Natural killer cell (primary cell): ENCODE measurements at places on chromosomes 3 and 15. TPM values are rescaled to one million over a fixed set of nuclear protein-coding genes. Genes with fewer than 3 reads are reported as not detected.
A peak's percentile ranks its signal among the peaks of the same experiment; 100 is the strongest.

The GPR62 gene
- not detected for total RNA-seq

DNA sequence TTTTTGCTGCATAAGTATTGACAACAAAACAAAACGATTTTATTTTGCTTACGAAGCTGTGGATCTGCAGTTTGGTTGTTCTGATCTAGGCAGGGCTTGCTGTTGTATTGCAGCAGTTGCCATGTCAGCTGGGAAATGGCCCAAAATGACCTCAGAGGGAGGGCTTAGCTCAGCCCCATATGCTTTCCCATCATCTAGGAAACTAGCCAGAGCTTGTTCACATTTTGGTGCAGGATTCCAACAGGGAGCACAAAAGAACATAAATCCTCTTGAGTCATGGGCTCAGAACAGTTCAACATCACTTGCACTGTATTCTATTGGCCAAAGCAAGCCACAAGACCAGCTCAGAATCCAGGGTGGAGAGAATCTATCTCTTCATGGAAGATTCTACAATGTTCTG is 42.2 kb upstream of the ROBO2 start:
- H3K27ac ChIP-seq: no peak overlapping the region
- no peak overlapping the region for H3K4me3 ChIP-seq
- H3K36me3 ChIP-seq: no peaks in the 10 kb centered on the region
- no peak for DNase-seq

DNA sequence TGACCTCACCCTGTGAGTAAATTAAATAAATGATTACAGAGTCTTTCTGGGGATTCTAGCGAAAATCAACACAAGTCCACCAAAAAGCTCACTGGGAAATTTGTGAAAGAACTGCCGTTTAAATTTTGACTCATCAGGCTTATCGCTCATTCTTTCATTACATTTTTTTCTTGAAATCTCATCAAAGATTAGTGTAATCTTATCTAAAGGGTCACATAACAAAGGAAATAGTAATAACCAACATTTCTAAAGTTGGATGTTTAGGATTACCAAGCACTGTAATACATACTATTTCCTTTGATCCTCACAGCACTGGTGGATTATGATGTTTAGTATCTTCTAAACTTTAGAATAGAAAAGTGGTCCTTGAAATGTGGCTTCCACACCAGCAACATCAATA is 111.1 kb upstream of the CBLB start:
- no peak overlapping the region for H3K27ac ChIP-seq
- no peaks in the 10 kb centered on the region for H3K27me3 ChIP-seq
- DNase-seq: no peak
- no peak overlapping the region for H3K4me3 ChIP-seq
- no peaks in the 10 kb centered on the region for H3K4me1 ChIP-seq

The SPATA12 gene
- total RNA-seq: not detected

The PATL2 gene
- total RNA-seq: 112 TPM

The FAM174B gene
- 2.6 TPM for total RNA-seq

The RAD54L2 gene
- total RNA-seq: 49.7 TPM

DNA sequence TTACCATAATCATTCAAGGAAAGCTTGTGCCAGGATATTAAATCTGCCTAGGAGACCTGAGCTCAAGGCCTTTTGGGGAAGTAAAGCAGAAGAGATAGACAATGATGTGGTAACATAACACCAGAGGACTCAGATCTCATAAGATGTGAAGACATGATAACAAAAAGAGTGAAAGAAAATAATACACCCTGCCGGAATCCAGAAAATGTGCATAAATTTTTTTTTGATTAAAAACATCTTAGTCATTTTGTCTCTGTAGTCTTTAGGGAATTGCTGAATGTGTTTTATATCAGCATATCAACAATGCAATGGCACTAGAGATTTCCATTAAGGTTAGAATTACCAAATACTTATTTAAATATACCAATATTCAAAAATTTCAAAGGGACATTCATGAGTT is 326.8 kb upstream of the ROBO1 start:
- H3K4me3 ChIP-seq: no peak overlapping the region
- DNase-seq: no peak
- no peaks in the 10 kb centered on the region for H3K27me3 ChIP-seq
- H3K4me1 ChIP-seq: no peaks in the 10 kb centered on the region
- H3K36me3 ChIP-seq: no peaks in the 10 kb centered on the region
- H3K27ac ChIP-seq: no peak overlapping the region

GRCh38 chr3:82556113-82556512 is 794.7 kb upstream of the GBE1 start:
- H3K27ac ChIP-seq: no peak overlapping the region
- H3K36me3 ChIP-seq: no peaks in the 10 kb centered on the region
- H3K4me3 ChIP-seq: no peak overlapping the region
- no peaks in the 10 kb centered on the region for H3K4me1 ChIP-seq

GRCh38 chr3:181316482-181316881 is 326.9 kb upstream of the DNAJC19 start:
- H3K36me3 ChIP-seq: no peaks in the 10 kb centered on the region
- no peak overlapping the region for H3K27ac ChIP-seq

DNA sequence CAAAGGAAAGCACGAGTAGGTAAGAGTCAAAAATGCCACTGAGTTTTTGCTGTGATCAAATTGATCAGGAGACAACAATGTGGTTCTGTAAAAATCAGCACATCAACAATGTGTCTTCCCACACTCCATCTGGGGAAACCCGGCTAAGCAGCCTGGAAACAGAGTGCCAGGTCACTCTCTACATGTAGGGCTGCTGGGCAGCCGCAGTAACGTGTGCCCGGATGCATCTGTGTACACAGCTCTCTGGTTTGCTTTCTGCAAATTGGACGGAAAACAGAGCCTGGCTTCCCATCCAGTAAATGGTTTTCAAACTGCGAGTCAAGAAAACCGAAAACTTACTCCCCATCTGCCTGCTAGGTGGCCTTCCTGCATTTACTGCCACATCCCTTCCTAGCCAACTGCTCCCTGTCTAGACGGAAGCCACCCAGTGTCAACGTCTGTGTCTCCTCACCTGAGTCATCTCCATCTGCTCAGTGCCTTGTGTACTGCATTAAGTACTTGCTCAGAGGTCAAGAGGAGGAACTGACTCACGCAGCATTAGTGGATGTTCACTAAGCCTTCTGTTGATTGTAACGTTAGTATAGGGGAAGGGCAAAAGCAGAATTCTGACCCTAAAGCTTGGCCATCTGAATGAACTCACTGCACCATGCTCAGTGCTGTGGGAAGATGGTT is 124.1 kb downstream of the TJP1 start:
- no peak overlapping the region for H3K27ac ChIP-seq
- DNase-seq: no peak
- no peaks in the 10 kb centered on the region for H3K4me1 ChIP-seq
- no peaks in the 10 kb centered on the region for H3K27me3 ChIP-seq
- no peaks in the 10 kb centered on the region for H3K36me3 ChIP-seq

GRCh38 chr3:71226565-71227269 is 356.8 kb downstream of the FOXP1 start:
- no peaks in the 10 kb centered on the region for H3K36me3 ChIP-seq
- peak overlapping the region; percentile 52 for H3K27ac ChIP-seq
- DNase-seq: peak; percentile 81
- peaks cover 22% of the 10 kb centered on the region for H3K4me1 ChIP-seq

GRCh38 chr3:14297784-14298236 is 104.6 kb upstream of the SLC6A6 start:
- H3K27me3 ChIP-seq: peaks cover 4% of the 10 kb centered on the region
- no peak overlapping the region for H3K27ac ChIP-seq
- H3K36me3 ChIP-seq: no peaks in the 10 kb centered on the region
- H3K4me3 ChIP-seq: no peak overlapping the region

DNA sequence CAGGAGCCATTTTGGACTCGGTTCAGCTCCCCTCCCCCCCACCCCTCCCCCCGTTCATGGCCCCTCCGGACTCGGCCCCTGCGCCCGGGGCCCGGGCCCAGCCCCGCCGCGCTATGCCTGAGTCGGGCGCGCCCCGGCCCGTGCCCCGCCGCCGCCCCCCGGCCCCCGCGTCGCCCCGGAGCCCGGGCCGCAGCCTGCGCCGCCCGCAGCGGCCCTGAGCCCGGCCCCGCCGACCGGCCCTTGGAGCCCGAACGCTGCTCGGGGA is 155 bp downstream of the ACVR2B start:
- no peak for DNase-seq
- H3K27me3 ChIP-seq: peaks cover 3% of the 10 kb centered on the region
- no peaks in the 10 kb centered on the region for H3K36me3 ChIP-seq
- peaks cover 24% of the 10 kb centered on the region for H3K4me1 ChIP-seq

DNA sequence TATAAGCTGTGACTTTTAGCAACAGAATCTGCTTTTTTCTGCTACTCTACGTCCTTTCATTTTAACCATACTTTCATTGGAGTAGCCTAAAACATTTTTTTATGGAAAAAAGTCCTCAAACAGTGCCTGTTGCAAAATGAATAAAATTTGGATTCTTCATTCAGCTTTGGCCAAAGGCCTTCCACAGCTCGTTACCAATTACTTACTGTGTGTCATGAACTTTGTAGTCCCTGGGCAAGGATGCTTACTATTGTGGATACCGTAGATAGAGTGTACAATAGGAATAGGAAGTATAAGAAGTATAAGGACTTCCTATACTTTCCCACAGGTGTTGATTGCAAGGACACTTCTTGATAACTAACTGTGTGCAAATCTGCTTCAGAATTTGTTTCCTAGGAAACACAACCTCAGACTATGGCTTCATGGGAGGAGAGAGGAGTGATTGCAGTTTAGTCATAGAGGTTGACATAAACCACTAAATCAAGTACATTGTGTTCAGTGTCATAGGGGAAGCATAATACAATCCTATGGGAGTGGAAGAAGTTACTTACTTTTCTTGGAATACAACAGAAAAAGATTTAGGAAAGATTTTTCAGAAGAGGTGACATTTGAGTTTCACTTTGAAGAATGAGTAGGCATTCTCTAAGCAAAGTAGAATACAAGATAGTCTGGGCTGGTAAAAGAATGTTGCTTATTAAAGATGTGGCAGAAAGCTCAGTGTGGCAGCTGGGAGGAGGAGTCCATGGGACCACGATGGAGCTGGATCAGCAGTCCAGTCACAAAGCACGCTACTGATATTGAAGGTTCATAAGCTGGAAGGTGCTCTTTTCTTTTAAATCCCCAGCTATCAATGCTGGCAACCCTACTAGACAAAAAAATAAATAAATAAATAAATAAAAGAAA is 309.7 kb upstream of the TPRG1 start:
- no peaks in the 10 kb centered on the region for H3K4me1 ChIP-seq
- no peak overlapping the region for H3K4me3 ChIP-seq
- no peaks in the 10 kb centered on the region for H3K27me3 ChIP-seq
- H3K36me3 ChIP-seq: peaks cover 8% of the 10 kb centered on the region

The PLOD2 gene
- total RNA-seq: not detected

The DNAJA4 gene
- 23.2 TPM for total RNA-seq

- H3K27me3 ChIP-seq: no peaks in the 10 kb centered on the region
- no peaks in the 10 kb centered on the region for H3K36me3 ChIP-seq
- H3K4me3 ChIP-seq: peak overlapping the region; percentile 72
- peaks cover 20% of the 10 kb centered on the region for H3K4me1 ChIP-seq
These were observed 11.5 kb upstream of the SHF start for GRCh38 chr15:45199136-45199810.

DNA sequence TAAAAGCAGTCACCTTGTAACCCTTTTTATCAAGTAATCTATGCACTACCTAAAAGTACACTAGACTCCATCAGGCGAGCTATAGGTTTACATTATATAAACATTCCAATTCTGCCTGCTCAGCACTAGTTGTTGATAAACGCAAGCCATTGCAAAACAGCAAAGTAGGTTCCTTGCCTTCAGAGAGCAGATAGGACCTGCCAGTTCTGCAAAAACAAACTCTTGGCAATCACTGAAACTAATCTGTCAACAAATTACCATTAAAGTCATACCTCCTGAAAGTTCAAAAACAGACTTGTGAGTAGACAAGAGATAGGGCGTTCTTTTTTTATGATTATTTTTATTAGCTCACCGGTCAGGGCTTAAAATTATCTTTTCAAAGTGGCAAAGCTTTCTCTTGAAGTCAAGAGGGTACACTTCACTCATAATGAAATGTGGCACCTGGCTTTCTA is 392.5 kb downstream of the FOXP1 start:
- DNase-seq: no peak
- H3K27ac ChIP-seq: no peak overlapping the region
- H3K4me3 ChIP-seq: no peak overlapping the region
- H3K36me3 ChIP-seq: no peaks in the 10 kb centered on the region
- H3K27me3 ChIP-seq: no peaks in the 10 kb centered on the region
- peaks cover 4% of the 10 kb centered on the region for H3K4me1 ChIP-seq

DNA sequence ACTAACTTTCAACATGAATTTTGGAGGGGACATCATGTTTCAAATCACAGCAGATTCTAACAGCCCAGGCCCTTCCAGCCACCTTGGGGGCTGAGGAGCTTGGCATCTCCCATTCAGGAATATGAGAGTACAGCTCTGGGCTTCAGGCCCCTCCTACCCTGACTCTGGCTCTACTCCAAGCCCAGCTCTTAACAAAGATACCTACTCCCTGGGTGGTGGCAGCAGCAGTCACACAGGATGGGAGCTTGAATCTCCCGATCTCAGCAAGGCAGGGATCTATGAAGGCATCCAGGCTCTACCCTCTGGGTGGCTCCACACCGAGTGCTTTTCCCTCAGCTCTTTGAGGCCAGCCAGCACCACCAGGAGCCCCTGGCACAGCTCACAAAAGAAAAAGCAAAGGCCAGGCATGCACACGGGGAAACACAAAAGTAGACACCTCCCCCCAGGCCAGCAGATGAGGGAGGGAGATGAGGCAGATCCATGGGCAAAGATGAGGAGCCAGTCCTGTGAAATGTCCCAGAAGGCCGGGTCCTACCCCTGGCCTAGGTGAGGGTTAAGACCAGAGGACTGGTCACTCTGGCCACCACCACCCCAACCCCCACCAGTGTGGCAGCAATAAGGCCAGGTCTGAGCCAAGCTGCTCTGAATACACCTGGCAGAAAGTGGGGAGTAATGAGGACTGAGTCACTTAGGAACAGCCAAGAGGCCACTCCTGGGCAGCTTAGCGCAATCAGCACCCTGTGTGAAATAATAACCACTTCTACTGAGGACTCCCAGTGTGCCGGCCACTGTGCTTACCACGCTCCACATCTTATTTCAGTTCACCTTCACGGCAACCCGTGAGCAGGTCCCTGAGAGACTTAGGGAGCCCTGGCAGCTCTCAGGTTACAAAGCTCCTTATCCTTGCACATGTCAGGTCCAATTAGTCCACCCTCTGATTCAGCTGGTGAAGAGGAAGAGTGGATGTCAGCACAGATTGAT is 24.3 kb downstream of the PLA2G4F start:
- no peak overlapping the region for H3K27ac ChIP-seq
- no peaks in the 10 kb centered on the region for H3K4me1 ChIP-seq
- no peak overlapping the region for H3K4me3 ChIP-seq

- no peaks in the 10 kb centered on the region for H3K36me3 ChIP-seq
- no peak overlapping the region for H3K4me3 ChIP-seq
- DNase-seq: no peak
These were observed 10.6 kb upstream of the SFMBT1 start for GRCh38 chr3:53056442-53056841.
